ENCODE measurements at places on chromosomes 1 and 21.

DNA sequence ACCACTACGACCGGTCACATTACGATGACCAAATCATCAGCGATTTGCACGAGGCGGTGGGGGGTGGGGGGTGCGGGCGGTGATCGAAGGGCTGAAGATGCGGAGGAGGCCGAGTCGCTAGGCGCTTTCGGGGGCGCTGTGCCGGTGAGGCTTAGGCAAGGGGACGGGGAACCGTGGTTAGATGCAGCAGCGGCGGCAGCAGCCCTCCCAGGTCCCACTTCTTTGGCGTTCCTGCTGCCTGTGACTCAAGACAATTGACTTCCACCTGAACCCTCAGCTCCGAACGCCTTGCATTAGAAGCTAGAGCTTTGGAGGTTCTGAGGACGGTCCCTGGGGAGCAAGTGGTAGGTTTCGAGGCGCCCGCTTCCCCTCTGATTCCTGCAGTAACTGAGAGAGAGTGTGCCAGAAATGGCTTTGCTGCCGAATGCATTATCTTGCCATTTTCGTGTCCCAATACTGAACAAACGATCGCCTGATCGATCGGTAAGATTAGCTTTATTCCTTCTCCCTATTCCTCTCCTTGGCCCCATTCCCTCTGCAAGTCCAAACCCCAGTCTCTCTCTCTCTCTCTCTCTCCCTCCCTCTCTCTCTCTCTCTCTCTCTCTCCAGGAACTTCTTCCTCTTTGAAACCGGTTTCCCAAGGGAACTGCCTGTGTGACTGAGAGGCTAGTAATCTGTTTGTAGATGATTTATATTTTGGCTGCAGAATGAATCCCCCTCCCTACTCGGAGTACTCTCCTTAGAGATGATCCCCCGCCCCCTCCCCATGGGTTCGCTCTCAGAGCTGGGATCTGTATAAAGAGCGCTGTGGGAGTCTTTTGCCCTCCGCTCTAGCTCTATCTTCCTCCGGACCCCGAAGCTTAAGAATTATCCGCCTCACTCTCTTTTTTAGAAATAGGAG, 735 bp upstream of the BRINP3 start:
- DNase-seq: peak; percentile 54

GRCh38 chr1:33043267-33044092, 6.8 kb upstream of the AK2 start:
- no peak for DNase-seq

GRCh38 chr1:17572264-17572985, 32.9 kb downstream of the ARHGEF10L start:
- no peak for DNase-seq

- peak; percentile 82 for DNase-seq
These were observed 4.0 kb upstream of the LACTBL1 start for GRCh38 chr1:22976461-22977243.

- DNase-seq: no peak
These were observed 39.0 kb upstream of the F3 start for GRCh38 chr1:94580367-94581115.

- DNase-seq: no peak
These were observed 29.2 kb downstream of the FYB2 start for GRCh38 chr1:56790036-56790435.

- no peak for DNase-seq
These were observed 44.5 kb upstream of the TRIM45 start for GRCh38 chr1:117166076-117166475.

DNA sequence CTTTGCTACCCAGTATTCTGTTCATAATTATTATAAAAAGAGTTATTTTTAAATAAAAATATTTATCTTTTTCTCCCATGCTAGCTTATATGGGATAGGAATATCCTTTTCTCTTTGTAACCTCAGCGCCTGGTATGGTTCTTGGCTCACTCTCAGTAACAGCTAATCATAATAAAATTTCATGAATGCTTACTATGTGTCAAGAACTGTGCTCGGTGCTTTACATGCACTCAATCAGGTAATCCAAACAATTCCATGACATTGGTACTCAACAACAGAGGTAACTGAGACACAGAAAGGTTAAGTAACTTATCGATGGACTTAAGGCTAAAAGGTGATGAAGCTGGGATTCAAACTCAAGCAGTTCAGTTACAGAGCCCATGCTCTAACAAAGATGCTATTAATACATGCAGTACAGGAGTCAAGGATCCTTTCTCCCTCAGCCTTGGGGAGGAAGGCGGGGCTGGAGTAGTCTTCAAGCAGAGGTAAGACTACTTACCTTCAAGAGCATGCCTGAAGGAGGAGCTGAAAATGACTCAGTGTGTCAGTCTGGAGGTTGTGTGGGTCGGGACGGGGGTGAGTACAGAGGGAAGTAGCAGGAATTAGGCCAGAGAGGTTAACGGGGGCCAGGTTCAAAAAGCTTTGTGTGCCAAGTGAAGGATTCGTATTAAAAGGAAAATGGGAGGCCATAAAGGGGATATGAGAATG, 73.4 kb downstream of the PLPPR5 start:
- DNase-seq: no peak

- DNase-seq: no peak
These were observed 17.7 kb downstream of the CNTN2 start for GRCh38 chr1:205060746-205061145.

GRCh38 chr21:29316029-29316742, 17.5 kb downstream of the BACH1 start:
- DNase-seq: no peak

- DNase-seq: no peak
These were observed 201.8 kb downstream of the DISC1 start for GRCh38 chr1:231828182-231828920.

DNA sequence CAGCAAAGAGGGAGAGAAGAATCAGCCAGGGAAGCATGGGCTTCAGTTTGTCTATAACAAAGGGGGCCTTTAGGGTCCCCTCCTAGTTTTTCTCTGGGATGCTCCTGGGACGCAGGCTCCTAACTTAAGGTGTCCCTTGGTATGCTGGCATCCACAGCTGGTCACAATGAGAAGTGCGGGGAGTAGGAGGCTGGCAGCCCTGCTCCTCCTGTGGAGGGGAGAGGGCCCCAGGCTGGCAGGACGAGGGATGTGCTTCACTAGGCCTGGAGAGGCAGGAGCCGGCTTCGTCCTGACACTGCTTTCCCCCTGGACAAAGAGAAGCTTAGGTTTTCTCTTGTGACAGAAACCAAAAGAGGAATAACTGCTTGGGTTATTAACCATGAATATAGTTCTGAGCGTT, 67.6 kb downstream of the NENF start:
- DNase-seq: no peak

- DNase-seq: no peak
These were observed 1455.2 kb downstream of the AMY1C start for GRCh38 chr1:105204836-105205371.

GRCh38 chr1:178243119-178243518, 149.2 kb downstream of the RASAL2 start:
- DNase-seq: no peak

- DNase-seq: no peak
These were observed 69.6 kb downstream of the LHX4 start for GRCh38 chr1:180299479-180300221.

DNA sequence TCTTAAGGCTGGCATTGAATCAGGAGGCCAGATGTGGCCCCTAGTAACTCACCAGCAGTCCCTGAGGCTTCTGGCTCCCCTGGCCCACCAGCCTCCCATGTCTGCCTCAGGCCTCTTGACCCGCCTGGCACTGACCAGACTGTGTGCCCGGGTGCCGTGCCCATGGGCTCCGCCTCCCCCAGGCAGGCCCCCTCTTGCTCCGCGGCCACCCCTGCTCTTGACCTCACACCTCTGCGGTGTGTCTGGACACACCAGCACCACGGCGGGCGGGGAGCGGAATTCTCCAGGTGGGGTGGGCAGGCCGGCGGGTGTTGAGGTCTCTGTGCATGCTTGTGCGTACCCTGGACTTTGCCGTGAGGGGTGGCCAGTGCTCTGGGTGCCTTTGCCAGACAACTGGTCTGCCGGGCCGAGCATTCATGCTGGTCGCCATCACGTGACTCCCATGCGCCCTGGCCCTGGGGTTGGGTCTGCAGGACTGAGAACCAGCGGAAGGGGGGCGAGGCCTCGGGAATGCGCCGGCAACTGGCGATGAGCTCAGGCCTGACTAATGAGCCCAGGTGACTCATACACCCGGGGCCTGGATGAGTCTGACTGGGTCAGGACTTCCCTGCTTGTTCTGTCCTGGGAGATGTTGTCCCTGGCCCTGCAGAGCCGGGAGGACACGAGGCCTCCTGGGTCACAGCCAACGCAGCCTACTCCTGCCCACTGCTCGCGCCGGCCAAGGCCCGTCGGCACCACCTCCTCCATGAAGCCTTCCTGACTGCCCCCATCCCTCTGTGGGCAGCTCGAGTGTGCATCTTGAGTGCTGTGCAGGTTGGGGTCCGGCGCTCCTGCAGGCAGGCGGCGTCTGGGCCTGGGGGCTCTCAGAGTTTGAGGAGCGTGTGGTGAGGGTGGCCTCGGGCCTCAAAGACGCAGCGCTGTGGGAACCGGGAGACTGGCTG, 22.6 kb downstream of the COL18A1 start:
- no peak for DNase-seq

DNA sequence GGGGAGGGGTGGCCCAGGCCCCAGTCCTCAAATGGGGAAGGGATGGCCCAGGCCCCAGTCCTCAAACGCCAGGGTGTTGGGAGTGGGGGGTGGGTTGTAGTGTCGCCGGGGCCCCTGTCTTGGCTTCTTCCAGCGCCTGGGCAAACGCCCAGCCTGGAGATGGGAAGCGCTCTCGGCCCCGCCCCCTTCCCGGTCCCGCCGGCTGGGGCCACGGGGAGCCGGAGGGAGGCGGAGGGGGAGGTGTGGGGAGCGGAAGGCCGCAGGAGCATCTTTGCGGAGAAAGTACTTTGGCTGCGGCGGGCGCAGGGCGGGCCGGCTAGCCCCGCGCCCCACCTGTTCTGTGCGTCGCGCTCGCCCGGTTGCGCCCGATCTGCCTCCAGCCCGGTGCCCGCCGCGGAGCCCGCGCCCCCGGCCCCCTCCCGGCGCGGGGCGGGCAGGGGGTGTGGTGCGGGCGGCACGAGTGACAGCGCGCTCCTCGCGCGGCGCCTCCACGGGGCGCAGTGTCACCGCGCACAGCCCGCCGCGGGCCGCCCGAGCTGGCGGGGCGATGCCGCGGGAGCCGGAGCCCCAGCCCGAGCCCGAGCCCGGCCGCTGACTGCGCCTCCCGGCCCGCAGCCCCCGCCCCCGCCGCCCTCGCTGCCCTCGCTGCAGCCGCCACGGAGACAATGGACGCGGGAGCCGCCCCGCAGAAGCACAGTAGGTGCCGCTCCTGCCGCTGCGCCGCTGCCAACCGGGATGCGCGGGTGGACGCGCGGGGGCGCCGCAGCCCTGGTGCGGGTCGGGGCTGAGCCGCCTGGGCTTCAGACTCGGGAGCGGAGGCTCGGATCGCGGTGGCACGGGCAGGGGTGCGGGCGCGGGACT, 31.1 kb upstream of the PEX10 start:
- no peak for DNase-seq

- DNase-seq: no peak
These were observed 2.0 kb downstream of the HCN3 start for GRCh38 chr1:155279268-155279667.

DNA sequence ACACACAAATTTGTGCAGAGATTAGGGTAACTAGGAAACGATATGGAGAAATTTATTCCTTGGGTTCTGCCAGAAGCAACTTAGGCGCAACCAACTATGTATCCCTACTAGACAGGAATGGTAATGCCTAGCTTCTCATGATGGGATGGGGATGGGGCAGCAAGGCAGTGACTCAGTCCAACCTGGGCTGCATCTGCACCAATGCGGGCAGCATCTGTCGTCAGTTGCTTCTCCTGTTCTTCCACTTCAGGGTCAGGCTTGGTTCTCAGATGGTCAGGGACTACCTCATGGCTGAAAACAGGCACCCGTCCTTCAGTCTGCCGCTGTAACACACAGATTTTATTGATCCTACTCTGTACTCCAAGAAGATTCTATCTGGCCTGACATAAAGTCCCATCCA, 2.9 kb downstream of the MED8 start:
- DNase-seq: no peak

GRCh38 chr21:38505654-38506523, 7.6 kb upstream of the ERG start:
- peak; percentile 57 for DNase-seq

DNA sequence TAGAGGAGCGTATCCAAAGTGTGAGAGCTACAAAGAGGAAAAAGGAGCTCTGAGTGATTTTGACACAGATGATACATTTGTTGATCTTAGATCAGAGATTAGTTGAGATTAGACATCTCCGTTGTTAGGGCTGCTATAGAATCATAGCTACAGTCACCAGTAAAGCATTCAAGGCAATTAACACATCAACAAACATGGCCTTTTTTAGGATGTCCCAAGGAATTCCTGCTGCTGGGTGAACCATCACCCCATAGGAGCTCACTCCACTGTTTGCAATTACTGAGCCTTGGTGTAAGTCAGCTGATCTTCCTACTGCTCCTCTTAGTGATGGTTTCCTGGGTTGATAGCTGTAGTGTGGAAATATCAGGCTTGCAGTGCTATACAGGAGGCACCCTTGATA, 6.7 kb upstream of the RSRP1 start:
- no peak for DNase-seq

DNA sequence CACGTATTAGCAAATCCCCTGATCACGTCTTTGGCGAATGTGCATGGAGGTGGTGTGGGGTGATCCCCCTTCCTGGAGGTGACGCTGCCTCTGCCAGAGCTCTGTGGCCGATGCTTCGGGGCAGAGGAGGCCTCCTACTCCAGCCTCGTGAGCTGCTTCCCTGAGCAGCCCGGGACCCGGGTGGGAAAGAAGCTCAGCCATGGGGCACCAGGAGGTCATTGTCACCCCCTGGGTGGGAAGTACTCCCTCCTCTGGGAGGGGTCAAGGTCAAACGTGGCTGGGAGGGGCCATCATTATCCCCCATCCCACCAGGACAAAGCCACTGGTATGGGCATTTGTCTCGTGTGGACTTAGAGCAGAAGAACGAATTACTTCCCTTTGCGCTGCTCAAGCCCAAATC, 40.7 kb downstream of the KCNAB2 start:
- DNase-seq: no peak

DNA sequence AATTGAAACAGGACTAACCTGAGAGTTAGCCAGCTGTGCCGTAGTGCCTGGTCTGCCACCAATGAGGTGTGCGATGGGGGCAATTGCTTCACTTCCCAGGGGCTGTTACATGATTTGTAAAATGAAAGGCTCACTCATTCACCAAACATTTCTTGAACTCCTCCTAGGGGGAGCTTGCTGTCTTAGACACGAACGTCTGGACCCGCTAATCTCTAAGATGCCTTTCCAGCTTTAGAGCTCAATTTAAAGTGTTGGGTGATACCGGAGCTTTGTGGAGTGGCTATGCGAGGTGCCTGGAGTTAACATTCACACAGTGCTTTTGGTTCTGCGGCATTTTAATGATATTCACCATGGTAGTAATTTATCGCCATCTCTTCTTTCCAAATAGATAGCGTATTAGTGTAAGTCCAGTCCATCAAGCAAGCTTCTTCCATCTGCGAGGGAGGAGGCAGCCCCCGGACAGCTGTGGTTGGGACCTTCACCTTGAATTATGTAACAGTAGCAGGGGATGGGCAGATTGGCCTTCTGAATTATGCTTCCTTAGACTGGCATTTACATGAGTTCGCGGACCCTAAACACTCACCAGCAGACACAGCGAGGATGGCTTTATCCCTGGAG, 179.9 kb downstream of the ADSS2 start:
- no peak for DNase-seq
